ENCODE measurements at places on chromosomes 2 and 18.

DNA sequence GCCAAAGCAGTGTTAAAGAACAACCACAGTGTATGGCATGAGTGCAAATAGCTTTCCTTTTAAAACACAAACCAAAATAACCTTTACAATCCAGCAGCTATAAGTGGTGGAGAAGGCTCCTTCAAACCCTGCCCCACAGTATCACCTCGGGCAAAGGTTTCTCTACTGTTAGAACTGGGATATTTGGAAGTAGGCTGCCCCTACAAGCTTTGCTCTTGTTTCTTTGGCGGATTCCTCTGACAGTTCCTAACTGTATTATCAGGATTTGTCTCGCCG is 214.8 kb downstream of the ZNF521 start:
- no peak for DNase-seq

- no peak for DNase-seq
Measured at GRCh38 chr2:139031722-139032121, 251.5 kb upstream of the NXPH2 start.

DNA sequence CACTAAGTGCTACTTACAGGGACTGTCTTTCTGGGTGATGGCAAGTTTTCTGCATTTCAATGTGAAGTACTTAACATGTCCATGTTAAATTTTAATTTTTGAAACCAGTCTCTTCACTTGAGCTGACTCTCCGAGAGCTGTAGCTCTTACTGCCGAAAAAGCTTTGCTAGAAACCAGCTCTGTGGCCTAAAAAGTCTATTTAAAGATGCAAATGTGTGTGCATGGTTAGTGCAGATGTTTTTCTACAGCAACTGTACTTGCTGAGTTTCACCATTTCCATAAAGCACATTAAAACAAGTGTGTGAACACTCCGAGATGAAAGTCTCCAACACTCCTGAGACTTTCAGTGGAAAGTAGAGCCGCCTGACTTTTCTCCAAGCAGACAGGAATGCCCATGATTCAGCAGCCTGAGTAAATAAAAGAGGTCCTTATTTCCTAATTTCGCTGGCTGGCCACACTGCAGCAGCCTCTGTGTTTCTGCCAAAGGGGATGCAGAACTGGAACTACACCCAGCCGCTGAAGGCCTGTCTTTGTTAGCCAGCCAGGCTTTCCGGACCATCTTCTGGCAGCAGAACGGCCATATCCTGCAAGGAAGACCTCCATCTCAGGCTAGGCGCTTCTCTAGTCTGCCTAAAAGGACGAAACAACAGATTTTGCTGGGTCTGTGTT is 121.2 kb downstream of the ZNF521 start:
- DNase-seq, result no peak

DNA sequence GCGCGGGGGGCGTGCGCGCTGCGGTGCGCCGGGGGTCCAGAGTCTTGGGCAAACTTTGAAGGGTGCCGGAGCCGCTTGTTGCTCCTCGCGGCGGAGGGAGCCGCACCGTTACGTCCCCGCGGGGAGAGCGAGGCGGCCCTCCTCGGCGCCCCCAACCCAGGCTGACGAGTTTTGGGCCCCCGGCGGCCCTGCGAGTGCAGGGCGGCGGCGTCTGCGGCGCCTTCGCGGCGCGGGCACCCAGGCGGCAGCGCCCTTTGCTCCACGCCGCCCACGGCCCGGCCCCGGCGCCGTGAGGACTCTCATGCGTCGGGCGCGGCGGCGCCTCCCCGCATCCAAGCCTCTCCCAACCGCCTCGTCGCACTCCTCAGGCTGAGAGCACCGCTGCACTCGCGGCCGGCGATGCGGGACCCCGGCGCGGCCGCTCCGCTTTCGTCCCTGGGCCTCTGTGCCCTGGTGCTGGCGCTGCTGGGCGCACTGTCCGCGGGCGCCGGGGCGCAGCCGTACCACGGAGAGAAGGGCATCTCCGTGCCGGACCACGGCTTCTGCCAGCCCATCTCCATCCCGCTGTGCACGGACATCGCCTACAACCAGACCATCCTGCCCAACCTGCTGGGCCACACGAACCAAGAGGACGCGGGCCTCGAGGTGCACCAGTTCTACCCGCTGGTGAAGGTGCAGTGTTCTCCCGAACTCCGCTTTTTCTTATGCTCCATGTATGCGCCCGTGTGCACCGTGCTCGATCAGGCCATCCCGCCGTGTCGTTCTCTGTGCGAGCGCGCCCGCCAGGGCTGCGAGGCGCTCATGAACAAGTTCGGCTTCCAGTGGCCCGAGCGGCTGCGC is 814 bp downstream of the FZD7 start:
- DNase-seq, result peak; percentile 4

GRCh38 chr2:119290859-119291587 is 67.4 kb downstream of the STEAP3 start:
- peak; percentile 43 for DNase-seq

DNA sequence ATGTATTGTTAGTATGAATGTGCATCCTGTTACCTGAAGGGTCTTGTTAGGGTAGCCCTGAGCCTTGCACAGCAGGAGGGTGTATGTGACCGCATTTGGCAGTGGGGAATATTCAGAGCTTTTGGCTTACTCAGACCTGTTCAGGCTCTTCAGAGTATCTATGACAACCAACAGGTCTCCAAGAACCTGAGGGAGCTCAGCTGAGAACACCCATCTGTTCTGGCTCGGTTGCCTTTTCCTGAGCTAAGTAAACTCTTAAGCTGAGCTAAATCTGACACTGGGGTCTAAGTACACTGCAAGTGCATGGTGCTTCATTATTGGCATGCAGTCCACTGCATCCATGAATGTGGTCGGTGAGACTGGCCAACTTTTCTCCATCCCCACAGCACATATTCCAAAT is 92.4 kb upstream of the CHST9 start:
- no peak for DNase-seq

DNA sequence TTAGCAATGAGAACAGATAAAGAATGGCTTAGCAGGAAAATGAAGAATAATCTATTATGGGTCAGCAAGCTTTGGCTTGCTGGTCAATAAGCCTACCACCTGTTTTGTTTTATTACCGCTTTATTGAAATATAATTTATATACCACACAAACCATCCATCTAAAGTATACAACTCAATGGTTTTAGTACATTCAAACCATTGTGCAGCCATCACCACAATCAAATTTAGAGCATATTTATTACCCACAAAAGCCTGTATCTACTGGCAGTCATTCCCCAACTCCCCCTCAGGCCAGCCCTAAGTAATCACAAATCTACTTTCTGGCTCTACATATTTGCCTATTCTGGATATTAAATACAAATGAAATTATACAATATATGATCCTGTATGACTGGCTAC is 17.2 kb downstream of the PPP3R1 start:
- no peak for DNase-seq

- DNase-seq, result no peak
Measured at GRCh38 chr2:169139145-169139544, 69.8 kb downstream of the DHRS9 start.

GRCh38 chr18:49021433-49022129 is 70.8 kb upstream of the SMAD7 start:
- peak; percentile 43 for DNase-seq
